ENCODE measurements at places on chromosomes 5 and 9. TPM values are rescaled to one million over a fixed set of nuclear protein-coding genes. Genes with fewer than 3 reads are reported as not detected.

The PDE8B gene
- total RNA-seq = 0.85 TPM

The THBS4 gene
- 1.6 TPM for total RNA-seq

GRCh38 chr9:14107977-14108376 lies 206.0 kb downstream of the NFIB start:
- no peak for DNase-seq

- no peak for DNase-seq
Measured at GRCh38 chr5:42547141-42547540, 123.9 kb downstream of the GHR start.

The ANKRD31 gene
- total RNA-seq = 0.04 TPM

- DNase-seq = no peak
Measured at GRCh38 chr5:165127941-165128340, 1622.5 kb downstream of the MAT2B start.

GRCh38 chr9:137464291-137464999 lies 5.3 kb upstream of the NSMF start:
- DNase-seq = no peak

The IRX4 gene
- total RNA-seq = not detected

The ADGRV1 gene
- total RNA-seq = 4.0 TPM

GRCh38 chr9:136025481-136025880 lies 64.3 kb upstream of the UBAC1 start:
- no peak for DNase-seq

DNA sequence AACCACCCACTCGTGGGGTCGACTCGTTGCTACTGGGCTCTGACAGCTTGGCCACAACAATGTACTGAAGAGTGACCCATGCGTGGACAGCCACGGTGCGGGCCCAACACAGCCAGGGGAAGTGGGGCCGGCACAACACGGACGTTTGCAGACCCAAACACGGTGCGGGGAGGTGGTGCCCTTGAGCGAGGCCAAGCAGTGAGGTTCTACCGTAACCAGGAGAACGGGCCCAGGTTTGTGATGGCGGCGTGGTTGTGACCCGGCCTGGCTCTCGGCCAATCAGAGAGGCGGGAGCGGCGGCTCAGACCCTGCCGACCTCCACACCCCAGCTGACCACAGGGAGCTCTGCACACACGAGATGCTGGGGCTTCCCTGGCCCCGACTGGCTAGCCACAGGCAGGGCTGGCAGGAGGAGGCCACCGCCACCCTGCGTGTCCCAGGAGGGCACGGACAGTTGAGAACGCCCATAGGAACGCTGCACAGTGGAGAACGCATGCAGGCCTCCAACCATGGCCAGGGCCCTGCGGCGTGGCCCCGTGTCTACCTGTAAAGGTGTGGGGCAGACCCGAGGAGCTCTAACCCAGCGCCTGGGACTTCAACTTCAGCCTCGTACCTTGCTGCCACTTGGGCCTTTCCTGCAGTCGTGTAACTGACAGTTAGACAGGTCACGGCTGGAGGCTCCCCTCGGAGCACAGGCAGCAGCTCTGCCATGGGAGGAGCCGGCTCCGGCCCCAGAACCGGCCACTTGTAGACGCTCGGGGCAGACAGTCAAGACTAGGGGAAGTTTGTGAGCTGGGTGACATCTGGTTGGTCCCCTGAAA lies 13.7 kb downstream of the BRD3 start:
- no peak for DNase-seq

The B4GALT7 gene
- 17.3 TPM for total RNA-seq

DNA sequence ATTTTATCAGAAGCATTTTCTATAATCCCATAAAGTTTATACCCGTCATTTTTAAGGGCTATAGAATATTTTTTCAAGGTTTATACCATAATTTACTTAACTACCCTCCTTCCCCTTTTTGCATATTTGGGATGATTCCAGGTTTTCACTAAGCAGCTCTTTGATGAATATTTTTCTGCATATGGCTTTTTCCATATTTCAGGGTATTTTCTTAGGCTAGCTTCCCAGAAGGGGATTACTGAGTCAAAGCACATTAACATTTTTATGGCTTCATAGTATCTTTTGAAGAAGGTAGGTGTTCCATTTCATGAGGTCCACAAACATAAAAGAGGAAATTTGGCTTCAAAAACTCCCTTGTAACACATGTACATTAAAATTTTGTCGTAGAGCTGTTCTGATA lies 14.6 kb upstream of the COL15A1 start:
- DNase-seq = no peak

- DNase-seq = no peak
Measured at GRCh38 chr9:33437205-33437604, 10.2 kb downstream of the AQP3 start.

The PAEP gene
- total RNA-seq = not detected

GRCh38 chr9:109101810-109102209 lies 17.9 kb downstream of the TMEM245 start:
- DNase-seq = no peak

DNA sequence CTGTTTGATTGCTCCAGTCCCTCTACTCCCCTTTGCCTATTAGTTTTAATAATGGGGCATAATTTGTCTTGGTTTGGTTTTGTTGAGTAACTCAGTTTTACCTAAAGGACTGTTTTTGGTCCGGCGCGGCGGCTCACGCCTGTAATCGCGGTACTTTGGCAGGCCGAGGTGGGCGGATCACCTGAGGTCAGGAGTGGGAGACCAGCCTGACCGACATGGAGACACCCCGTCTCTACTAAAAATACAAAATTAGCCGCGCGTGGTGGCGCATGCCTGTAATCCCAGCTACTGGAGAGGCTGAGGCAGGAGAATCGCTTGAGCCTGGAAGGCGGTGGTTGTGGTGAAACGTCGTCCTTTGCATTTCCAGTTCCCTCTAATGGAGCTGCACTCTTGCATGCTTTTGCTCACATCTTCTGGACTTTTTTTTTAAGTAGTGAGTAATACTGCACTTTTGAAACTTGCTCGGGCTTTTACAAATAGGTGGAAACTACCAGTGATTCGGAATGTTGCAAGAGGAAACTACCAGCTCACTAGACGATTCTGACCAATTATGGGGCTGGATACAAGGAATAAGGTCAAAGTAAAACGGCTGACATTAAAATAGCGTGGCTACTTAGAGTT lies 721 bp upstream of the MAML1 start:
- DNase-seq = no peak

The FCN2 gene
- total RNA-seq = not detected

GRCh38 chr9:113511856-113512761 lies 48.6 kb downstream of the RGS3 start:
- DNase-seq = no peak

The DBH gene
- total RNA-seq = not detected

GRCh38 chr5:82748688-82749460 lies 328.3 kb downstream of the TMEM167A start:
- DNase-seq = peak; percentile 95

The UGT3A2 gene
- 529 TPM for total RNA-seq

- DNase-seq = no peak
Measured at GRCh38 chr5:62600560-62601252, 22.1 kb downstream of the LRRC70 start.

- no peak for DNase-seq
Measured at GRCh38 chr9:88498880-88499279, 36.1 kb upstream of the NXNL2 start.

The CDX1 gene
- not detected for total RNA-seq

DNA sequence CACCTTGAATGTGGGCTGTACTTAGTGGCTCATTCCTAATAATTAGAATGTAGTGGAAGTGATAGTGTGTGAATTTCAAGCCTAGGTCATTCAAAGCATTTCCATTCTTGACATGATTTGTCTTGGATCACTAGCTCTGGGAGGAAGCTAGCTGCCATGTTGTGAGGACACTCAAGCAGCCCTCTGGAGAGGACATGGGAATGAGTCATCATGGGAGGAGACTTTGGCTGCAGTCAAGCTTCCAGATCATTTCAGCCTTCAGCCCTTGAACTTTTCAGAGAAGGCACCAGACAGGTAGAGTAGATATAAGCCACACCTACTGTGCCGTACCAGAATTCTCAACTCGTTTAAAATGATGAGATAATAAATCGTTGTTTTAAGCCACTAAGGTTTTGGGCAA lies 506.9 kb downstream of the ZNF608 start:
- no peak for DNase-seq

The DRD1 gene
- 0.77 TPM for total RNA-seq

DNA sequence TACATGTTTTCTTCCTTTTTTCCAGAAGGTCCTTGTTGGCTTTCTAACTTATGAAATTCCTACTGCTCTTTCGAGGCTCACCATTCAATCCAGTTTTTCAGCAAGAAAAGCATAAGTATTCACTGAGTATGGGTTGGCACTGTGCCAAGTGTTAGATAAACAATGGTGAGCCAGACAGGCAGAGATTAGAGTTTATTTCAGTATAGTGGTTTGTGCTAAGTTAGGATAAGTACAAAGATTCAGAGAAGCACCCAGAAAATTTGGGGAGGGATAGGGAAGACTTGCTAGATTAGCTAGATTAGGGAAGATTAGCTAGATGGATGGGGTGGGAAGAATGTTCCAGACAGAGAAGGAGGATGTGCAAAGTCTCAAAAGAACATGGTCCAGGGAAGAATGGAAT lies 122.9 kb downstream of the OXCT1 start:
- peak; percentile 24 for DNase-seq

DNA sequence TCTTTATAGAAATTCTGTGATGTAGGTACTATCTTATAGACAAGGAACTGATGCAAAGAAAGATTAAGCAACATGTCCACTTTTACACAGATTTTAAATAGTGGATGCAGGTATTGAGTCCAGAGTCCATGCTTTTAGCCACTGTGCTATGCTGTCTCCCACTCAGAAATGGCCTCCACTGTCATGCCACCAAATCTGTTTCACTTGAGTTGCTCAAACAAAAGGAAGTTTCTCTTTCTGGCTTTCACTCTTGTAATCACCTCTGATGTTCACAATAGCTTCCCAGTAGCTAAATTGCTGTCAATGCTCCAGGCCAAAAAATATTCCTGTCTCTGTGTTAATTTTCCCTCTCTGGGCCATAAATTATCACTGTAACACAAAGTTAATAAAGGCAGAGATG lies 77.0 kb upstream of the RASA1 start:
- no peak for DNase-seq

DNA sequence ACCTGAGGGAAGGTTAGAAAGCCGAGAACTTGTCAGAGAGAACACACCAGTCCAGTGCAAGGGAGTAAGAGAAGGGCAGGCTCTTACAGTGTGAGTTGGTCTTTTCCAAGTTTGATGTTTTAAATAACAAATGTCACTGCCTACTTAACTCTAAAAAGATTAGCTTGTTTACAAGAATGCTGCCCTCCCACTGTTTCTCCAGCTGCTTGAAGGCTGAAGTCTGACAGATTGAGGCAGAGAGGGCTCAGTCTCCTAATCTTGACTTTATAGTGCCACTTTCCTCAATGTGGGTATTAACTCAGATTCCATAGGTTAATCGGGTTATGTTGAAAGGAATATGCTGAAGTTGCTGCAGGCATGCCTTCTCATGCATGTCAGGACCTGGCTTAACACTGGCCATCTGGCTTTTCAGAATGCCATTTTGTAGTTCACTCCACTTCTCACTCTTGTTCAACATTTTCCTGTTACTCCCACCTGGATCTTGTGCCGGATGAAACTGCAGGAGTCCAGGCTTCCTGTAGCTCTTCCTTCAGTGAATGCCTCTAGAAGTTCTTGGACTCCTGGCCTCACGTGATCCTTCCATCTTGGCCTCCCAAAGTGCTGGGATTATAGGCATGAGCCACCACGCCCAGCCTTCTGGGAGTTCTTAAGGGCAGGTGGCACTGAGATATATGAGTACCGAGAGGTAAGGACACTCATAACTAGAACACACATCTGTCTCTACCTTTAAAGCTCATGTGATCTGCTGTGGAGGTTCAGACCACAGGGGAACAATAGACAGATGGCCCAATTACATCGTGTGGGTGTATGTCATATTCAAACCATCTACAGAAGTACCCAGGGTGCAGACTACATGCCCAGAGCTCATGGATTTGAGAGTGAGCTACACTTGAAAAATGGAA lies 249.7 kb downstream of the ARHGAP26 start:
- peak; percentile 39 for DNase-seq

GRCh38 chr5:16849775-16850174 lies 86.3 kb downstream of the MYO10 start:
- no peak for DNase-seq

The CEL gene
- 2.8 TPM for total RNA-seq

- peak; percentile 93 for DNase-seq
Measured at GRCh38 chr9:95981761-95982390, 106.4 kb downstream of the ERCC6L2 start.

DNA sequence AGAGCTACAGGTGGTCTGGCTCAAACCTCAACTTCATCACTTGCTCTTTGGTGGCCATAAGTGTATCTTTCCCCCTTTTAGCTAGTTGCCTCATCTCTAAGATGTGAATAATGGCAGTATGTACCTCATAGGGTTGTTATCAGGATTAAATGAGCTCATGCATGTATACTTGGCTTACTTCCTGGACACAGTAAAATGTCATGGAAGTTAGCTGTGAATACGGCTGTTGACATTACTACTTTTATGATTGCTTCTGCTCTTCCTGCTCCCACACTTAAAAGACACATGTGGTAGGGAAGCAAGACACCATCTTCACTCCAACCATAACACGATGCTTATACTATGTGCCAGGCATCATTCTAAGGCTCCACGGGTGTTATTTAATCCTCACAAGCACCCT lies 114.5 kb upstream of the GPR151 start:
- DNase-seq = no peak

The AQP3 gene
- 0.43 TPM for total RNA-seq

GRCh38 chr9:106862821-106863720 lies at the start of gene ZNF462:
Gene ZNF462 (plus strand): TSS chr9:106863166. CDS start chr9:106923384, 60,218 bp downstream.
- peak; percentile 75 for DNase-seq

DNA sequence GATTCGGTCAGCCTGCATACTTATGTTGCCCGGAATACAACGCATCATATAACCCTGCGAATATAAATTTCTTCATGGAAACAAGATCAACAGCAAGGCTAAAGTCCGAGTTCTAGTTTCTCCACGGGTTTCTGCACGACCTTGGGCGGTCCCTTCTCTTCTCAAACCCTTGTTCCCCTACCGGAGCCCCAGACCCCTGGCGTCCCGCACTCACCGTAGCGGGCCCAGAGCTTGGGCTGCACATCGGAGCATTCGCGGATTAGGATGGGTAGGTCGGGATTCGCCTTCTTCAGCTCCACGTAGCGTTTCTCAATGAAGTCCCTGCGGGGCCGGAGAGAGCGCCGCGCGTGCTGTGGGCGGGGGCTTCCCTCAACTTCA lies 399 bp downstream of the NDUFA2 start:
- DNase-seq = peak; percentile 22

Measured in A673 (cell line).